ENCODE measurements at places on chromosomes 2 and 18. TPM values are rescaled to one million over a fixed set of nuclear protein-coding genes. Genes with fewer than 3 reads are reported as not detected.

GRCh38 chr2:73022024-73022568, 49.4 kb downstream of the SFXN5 start:
- DNase-seq = no peak

GRCh38 chr18:79738581-79739439, 58.9 kb upstream of the KCNG2 start:
- no peak for DNase-seq

GRCh38 chr18:45565280-45565970, 49.9 kb upstream of the SLC14A2 start:
- DNase-seq = no peak

DNA sequence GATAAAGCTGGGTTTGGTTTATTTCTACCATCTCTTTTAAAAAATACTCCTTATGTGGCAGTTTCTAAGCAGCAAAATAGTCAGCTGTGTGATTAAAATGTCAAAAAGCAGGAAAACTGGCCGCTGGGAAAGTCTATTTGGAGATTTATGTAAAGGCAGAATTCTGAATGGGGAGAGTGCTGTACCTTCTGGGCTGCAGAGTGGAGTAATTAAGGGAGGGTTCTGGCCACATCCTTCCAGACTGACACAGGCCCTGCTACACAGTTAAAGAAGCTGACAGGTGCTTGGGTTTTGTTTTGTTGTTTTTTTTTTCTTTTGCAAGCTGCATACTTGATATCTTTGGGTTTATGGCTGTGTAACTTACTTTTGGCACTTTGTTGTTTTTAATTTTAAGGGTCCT, 157.2 kb downstream of the WDSUB1 start:
- DNase-seq = no peak

GRCh38 chr2:96993367-96993766, 7.0 kb upstream of the FAM178B start:
- no peak for DNase-seq

DNA sequence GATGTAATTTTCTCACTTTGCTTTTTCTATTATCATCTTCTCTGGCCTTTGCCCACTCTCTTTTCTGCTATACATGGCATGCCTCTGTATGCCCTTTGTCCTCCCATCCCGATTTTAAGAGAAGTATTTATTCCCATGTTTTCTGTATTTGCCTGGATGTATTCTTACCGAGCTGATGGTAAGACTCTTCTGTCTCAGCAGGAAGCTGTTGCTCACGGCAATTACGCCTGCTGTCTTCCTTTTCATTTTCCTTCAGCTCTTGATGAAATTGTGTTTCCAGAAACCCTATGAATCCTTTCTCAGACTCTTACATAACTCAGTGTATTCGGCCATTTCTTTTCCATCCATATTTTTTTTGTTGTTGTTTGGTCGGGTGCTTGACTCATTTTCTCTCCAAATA, 121.6 kb downstream of the SP3 start:
- no peak for DNase-seq

GRCh38 chr2:176455816-176456291, 186.6 kb downstream of the MTX2 start:
- DNase-seq = no peak

Gene SH3RF3
- total RNA-seq = 2.2 TPM

Gene ASXL2
- 36.2 TPM for total RNA-seq

Gene MYOM1
- 0.82 TPM for total RNA-seq
